ENCODE measurements at places on chromosomes 6 and 20. TPM values are rescaled to one million over a fixed set of nuclear protein-coding genes. Genes with fewer than 3 reads are reported as not detected.

Gene TRERF1
- 12.4 TPM for total RNA-seq

Gene SALL4
- 1.9 TPM for total RNA-seq

Gene SGK2
- total RNA-seq, result 2.3 TPM

Gene CGA
- not detected for total RNA-seq

Gene PRR18
- total RNA-seq, result not detected

Gene SRF
- total RNA-seq, result 28.1 TPM

Gene IL17A
- total RNA-seq, result not detected

Gene RAET1L
- 1.5 TPM for total RNA-seq

Gene SSTR4
- total RNA-seq, result not detected

Gene ATP6V1G2
- 1.8 TPM for total RNA-seq

Gene PRL
- not detected for total RNA-seq

Gene HRH3
- not detected for total RNA-seq

Gene GPRC6A
- not detected for total RNA-seq

Gene FKBP5
- total RNA-seq, result 50.3 TPM

Gene COL12A1
- total RNA-seq, result 23.5 TPM

Gene COL9A3
- 29.7 TPM for total RNA-seq

Gene C20orf96
- 22.1 TPM for total RNA-seq

Gene LRRC73
- total RNA-seq, result 1.2 TPM

Gene CRISP3
- total RNA-seq, result not detected

Gene ZC2HC1B
- total RNA-seq, result not detected

Gene RAMACL
- total RNA-seq, result 0.15 TPM

Gene NR2E1
- total RNA-seq, result not detected

Gene FABP7
- total RNA-seq, result not detected

Gene CFAP61
- 1.7 TPM for total RNA-seq

Gene BPIFB4
- not detected for total RNA-seq

Gene SLC35B2
- total RNA-seq, result 50.5 TPM
